ENCODE measurements at places on chromosomes 2 and 18.

- DNase-seq, result no peak
Measured at GRCh38 chr2:150441226-150441625, 46.2 kb downstream of the RND3 start.

DNA sequence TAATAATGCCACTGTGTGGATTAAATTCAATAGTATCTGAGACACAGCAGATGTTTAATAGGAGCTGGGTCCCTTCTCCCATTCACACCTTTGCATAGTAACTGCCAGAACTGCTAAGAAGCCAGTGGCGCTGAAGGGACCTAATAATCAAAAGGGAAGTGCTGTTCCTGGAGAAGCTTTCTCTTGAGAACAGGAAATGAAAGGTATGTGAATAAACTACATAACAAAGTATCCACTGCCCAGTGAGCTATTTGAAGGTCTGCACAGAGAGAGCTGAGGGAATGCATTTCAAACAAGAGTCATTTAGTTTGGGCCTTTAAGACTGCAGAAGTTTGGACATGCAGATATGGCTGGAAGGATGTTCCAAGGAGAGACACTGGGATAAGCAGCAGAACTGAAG is 56.1 kb upstream of the KIDINS220 start:
- no peak for DNase-seq

GRCh38 chr2:145777297-145777696 is 1257.4 kb upstream of the ZEB2 start:
- DNase-seq, result no peak

- DNase-seq, result no peak
Measured at GRCh38 chr18:475202-476031, 25.1 kb downstream of the COLEC12 start.

DNA sequence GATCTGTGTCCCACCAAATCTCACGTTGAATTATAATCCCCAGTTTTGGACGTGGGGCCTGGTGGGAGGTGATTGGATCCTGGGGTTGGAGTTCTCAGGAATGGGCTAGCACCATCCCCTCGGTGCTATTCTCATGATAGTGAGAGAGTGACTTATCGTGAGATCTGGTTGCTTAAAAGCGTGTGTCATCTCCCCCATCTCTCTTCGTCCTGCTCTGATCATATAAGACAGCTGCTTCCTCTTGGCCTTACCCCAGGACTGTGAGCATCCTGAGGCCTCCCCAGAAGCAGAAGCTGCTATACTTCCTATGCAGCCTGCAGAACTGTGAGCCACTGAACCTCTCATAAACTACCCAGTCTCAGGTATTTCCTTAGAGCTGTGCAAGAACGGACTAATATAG is 163.7 kb upstream of the NDUFV2 start:
- DNase-seq, result no peak

DNA sequence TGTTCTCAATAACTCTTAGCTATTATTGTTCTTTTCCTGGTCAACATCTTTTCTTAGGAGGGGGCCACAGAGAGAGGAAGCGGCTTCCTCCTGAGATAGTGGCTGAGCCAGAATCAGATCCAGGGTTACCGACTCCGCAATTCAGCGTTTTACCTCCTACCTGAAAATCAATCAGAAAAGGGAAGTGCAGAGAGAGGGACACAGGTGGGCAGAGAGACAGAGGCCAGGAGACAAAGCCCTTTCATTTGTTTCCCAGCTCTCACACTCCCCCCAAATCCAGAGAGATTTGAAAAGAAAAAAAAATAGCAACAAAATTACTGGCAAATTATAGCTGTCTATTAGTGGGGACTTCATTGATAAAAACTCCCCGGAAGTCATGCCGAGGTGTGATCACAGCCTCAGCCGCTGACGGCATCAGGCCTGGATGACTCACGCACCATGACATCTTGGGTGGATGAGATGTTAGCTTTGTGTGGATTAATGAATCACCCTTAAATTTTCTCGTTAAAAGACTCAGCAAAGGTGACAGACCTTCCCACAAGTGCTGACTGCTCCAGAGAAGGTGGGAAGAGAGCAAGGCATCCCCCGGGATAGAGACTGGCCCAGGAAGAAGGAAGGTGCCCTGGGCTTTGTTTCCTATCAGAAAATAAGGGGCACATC is 120.7 kb downstream of the LOXHD1 start:
- DNase-seq, result no peak

GRCh38 chr2:143622106-143622505 is 492.9 kb downstream of the ARHGAP15 start:
- no peak for DNase-seq

GRCh38 chr18:3472681-3473544 is 22.9 kb downstream of the TGIF1 start:
- DNase-seq, result no peak

DNA sequence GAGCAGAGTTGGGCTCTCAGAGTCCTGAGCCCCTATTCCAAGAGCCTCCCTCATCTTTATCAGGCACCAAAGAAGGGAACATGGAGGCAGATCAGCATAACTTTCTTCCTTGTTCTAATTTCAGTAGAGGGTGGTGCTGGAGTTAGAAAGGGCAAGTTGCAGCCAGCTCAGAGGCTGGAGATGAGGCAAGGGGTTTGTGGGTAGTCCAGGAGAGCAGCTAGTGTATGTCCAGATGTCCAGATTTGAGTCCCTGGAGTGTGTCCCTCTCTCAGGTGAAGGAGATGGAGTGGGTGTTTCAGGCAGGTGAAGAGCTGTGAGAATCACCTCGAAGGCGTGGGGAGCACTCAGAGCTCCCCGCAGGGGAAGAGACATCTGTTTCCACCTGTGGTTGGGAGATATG is 478 bp upstream of the PRKAG3 start:
- no peak for DNase-seq

GRCh38 chr18:36454245-36454644 is 156.7 kb downstream of the FHOD3 start:
- no peak for DNase-seq

DNA sequence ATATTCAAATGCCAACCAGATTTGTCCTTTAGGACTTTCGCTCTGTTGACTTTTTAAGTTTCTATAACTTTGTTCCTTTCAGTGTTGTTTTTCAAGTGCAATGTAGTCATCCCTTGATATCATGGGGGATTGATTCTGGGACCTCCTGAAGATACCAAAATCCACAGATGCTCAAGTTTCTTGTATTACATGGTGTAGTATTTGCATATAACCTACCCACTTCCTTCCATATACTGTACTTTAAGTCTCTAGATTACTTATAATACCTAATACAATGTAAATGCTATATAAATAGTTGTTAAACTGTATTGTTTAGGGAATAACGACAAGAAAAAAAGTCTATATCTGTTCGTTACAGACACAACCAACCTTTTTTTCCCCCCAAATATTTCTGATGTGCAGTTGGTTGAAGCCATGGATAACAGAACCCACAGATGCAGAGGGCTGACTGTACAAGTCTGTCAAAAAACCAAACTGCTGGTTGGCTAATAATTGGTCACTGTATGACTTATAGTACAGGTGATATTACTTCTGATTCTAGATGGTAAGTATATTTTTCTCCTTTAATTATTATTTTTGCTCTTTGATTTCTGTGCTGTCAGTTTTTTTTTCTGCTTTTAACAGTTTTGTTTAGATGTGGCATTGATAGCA is 201.7 kb upstream of the STON1 start:
- DNase-seq, result no peak

DNA sequence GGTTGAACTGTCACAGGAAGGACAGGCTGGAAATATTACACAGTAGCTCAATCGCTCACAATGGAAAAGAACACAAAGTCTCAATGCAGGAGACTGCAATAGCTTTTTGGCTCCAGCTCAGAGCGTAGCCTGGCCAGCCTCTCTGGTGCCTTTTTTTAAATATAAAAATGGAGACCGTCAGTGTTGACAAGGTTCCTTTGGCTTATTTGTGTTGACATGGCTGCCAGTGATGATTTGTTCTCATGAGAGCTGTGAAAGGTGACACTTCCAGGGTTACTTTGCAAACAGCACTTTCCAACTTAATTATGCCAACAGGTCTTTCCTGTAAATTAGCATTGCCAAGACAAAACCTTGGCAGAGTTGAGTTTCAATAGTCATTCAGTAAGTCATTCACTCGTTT is 70.8 kb downstream of the KCNE4 start:
- DNase-seq, result no peak

DNA sequence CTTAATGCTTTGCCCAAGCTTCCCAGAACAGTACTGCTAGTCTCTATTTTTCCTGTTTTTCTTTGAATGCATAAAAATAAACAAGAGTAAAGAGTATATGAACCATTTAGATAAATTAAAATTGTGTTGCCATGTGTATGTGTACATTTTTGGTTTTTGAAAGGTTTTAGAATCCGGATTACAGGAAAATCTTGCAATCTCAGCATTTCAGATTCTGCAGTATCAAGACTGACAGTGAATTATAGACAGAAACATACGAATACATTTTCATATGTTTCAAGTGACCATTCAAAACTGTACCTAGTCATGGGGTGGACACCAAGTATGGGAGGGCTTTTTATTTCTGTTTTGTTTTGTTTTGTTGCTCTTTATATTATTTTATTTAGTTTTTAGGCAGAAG is 604.1 kb downstream of the LRP1B start:
- DNase-seq, result no peak

DNA sequence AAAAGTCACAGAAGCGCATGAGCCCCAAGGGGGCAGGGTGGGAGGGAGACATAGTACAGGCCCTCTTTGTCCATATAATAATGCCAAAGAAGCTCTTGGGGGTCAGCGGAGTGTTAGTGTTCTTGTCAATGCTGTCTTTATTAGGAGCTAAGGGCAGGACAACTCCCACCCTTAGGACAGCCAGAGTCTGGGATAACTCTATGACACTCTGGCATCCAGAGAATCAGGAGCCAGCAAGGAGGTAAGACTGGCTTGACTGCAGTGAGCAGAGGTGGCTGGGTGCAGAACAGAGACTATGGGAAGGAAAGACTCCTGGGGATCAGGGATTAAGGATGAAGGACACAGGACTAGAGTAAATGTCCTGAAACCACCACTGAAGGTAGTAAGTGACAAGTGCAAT is 19.0 kb upstream of the HNMT start:
- no peak for DNase-seq

GRCh38 chr18:48485828-48486405 is 52.9 kb upstream of the CTIF start:
- no peak for DNase-seq

- no peak for DNase-seq
Measured at GRCh38 chr18:79799619-79800370, 2.1 kb downstream of the KCNG2 start.

GRCh38 chr2:96953611-96953978 is 32.8 kb downstream of the FAM178B start:
- DNase-seq, result no peak

- DNase-seq, result no peak
Measured at GRCh38 chr2:175805442-175806124, 196.5 kb downstream of the LNPK start.

DNA sequence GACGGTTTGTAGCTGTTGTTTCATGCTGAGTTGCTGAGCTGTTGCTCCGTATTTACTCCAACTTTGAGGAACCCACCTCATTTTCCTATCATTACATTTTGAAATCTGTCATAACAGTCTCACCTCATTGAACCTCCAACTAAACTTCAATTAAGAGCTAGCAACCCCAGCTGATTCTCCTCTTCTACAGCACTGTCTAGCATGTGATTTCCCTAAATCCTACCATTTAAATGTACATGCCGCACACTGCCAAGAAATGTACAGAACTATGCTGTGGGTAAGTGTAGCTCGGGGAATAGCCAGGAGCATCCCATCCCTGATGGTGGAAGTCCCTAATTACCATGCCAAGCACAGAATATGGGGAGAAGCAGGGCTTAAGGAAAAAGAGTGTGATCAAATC is 299.9 kb downstream of the AFF3 start:
- DNase-seq, result no peak

- no peak for DNase-seq
Measured at GRCh38 chr2:78908973-78909372, 116.5 kb upstream of the REG3G start.

DNA sequence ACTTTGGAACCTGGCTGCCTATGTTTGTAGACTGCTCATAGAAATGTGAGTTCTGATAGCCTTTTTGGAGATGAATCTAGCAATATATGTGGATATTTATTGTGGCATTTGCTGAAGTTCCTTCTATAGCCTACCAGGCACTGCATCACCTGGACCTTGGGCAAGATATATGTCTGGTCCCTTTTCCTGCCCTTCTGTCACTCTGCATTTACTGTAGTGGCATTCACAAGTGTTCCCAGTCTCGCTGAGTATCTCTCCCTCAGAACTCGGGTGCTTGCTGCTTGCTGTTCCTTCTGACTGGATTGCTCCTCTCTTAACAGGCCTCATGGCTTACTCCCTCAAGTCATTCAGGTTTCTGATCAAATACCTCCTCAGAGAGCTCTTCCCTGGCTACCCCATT is 145.0 kb downstream of the UBE2E3 start:
- no peak for DNase-seq

DNA sequence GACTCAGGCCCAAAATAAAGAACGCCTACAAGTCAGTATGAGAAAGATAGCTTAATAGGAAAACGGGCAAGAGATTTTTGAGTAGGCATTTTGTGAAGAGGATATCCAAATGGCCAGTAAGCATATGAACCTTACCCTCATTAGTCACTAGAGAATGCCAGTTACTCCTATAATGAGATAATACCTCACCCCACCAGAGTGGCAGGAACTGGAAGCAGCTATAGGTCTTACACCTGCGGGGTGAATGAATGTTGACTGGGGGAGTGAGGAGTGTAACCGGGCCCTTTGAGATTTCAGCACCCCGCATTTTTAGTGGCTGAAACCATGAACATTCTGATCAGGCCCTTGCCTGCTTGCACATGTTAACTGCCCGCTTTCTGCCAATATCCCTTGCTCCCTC is 7.5 kb upstream of the PTPN2 start:
- no peak for DNase-seq

GRCh38 chr2:16707014-16707623 is 41.5 kb upstream of the CYRIA start:
- DNase-seq, result no peak

- DNase-seq, result no peak
Measured at GRCh38 chr2:147549054-147549453, 295.8 kb upstream of the ACVR2A start.

DNA sequence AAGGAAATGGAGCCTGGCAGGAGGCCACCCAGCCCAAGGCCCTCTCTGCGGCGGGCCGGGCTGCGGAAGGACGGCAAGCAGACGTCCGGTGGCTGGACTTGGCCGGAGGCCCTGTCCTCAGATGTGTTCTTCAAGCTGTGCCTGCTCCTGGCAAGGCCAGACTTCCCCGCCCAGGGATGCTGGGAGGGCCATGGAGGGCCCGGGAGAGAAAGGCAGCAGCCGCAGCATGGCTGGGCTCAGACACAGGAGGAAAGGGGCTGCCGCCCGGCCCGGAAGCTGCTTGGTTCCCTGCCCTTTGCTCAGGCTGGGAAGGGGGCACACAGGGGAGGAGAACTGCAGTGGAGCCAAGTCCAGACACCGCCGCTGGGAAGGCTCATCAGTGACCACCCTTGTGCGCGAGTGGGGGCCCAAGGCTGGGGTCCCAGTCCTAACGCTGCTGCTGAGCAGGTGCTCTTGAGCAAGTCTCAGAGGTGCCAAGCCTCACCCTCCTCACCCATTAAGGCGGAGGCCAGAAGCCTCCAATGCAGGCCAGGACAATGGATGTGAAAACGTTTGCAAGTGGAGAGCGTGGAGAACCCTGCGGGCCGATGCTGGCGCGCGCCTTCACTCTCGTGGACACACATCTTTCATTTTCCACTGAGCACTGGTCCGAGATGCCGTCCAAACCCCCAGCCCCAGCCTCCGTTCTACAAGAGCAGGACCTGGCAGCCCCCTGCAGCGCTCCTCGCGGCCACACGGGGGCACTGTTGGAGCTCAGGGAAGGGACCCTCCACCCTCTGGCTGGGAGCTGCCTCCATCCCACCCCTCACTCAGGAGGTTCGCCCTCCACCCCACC is 7.9 kb downstream of the CROCC2 start:
- DNase-seq, result no peak

- no peak for DNase-seq
Measured at GRCh38 chr18:11862468-11863137, 11.4 kb downstream of the CHMP1B start.

GRCh38 chr2:72126186-72127100 is 21.2 kb downstream of the CYP26B1 start:
- DNase-seq, result no peak
